ENCODE measurements at places on chromosomes 6 and 20.

GRCh38 chr20:60516442-60516841, 558.2 kb downstream of the CDH26 start:
- DNase-seq, result no peak

DNA sequence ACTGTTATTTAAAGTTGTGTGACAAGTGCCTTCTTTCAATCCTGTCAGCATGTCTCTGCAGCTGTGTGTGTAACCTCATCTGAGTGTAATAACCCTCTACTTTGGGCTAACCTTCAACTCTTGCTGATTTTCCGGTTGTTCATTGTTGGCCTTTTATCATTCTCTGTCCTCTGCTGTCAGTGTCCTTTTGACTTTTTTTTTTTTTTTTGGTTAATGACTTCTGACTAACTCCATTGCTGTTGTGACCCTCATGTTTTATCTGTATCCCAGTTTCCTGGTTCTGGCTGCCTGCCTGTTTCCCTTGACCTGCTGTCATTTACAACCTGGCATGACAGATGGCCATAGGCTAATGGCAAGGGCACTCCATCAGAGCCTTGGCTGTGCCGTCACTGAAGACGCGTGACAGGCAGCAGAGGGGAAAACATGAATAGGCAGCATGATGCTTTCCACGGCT, 145.7 kb upstream of the MAN1A1 start:
- peak; percentile 50 for DNase-seq

GRCh38 chr6:63814459-63814858, 178.9 kb downstream of the PHF3 start:
- no peak for DNase-seq

- DNase-seq, result no peak
Measured at GRCh38 chr20:34680586-34681175, 3.8 kb upstream of the PIGU start.

GRCh38 chr20:4856022-4856755, 134.5 kb downstream of the PRND start:
- DNase-seq, result no peak

GRCh38 chr6:24836109-24836508, 37.4 kb upstream of the ARMH2 start:
- DNase-seq, result peak; percentile 38

DNA sequence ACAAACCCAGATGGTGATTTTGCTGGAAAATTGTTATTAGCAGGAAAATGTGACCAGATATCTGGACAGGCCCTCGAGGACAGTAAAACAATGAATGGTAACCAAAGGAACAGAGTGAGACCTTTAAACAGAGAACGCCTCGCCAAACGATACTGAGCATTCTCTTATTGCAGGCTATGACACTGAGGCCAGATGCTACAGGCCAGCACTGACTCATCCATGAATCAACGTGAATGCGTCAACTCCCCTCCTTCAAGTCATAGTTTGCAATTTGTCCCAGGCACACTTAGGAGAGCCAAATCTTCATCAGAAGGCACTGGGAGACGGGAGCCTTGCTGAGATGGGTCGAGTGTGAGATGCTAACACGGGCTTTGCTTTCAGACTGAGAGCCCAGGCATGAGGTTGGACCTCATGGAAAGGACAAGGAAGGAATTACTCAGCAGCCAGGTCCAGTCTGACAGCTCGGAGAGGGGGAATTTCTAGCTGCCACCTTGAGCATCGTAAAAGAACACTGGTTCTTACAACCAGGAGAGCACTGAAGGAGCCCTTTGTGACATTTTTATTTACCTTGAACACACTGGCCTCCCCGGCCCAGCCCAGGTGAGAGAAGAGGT, 60.7 kb downstream of the BMP7 start:
- no peak for DNase-seq

DNA sequence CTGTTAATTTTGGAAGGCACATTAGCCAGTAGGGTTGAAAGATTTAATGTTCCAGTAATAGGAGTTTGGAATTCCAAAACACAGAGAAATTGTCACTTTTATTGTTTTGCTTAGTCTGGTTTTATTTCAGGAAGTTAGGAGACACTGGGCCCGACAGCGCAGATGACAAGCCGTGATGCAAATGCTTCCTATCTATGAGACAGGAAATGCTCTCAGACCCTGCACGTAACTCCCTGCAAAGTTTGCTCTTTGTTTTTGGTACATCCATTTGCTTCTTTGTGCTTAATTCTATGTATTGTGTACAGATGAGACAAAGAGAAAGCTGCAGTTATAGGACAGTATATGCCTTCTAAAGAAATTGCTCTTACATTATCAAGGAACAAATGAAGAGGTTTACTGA, 201.6 kb upstream of the SGK1 start:
- DNase-seq, result no peak

GRCh38 chr6:71383901-71384489, 95.4 kb downstream of the OGFRL1 start:
- peak; percentile 81 for DNase-seq

GRCh38 chr20:62668441-62669027, 26.2 kb downstream of the SLCO4A1 start:
- DNase-seq, result peak; percentile 95

DNA sequence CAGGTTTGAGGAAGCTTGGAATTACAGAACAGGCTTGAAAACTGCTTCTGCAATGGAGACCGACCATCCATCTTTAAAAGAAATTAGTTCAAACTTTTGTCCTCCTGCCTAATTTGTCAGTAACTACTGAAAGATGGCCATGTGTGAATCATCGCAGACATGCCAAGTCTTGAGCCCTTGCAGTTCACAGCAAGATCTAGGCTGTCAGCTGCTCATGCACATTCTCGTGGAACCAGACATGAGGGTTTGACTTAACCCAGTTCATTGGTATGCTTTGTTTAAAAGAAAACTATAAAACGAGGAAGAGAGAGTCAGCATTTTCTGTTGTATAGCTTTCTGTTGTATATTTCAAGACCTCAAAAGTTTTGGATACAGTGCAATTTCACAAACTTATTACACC, 74.0 kb upstream of the SAMD5 start:
- peak; percentile 12 for DNase-seq

- no peak for DNase-seq
Measured at GRCh38 chr6:39215640-39216158, 13.6 kb downstream of the KCNK5 start.

GRCh38 chr6:34445313-34445860, 19.5 kb upstream of the RPS10 start:
- no peak for DNase-seq

DNA sequence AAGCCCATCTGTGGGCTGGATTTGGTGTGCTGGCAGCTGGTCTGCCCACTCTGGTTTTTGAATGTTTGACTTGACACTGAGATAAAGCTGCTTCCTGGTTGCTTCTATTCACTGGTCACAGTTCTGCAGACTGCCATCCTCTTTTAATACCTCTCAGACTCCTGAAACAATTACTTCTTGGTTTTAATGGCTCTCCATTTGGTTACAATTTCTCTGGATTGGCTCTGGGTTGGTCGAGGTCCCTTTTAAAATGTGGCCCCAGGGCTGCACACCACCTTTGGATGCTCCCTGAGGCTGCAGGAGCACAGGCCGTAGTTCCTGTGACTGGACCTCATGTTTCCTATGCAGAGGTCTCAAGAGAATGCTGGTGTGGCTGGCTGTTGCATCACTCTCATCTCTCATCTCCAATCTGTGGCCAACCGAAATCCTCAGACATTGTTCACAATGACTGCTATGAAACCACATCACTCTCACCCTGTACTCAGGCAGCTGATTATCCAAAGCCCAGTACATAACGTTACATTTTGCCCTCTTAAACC, 98.5 kb downstream of the INSM1 start:
- DNase-seq, result no peak

DNA sequence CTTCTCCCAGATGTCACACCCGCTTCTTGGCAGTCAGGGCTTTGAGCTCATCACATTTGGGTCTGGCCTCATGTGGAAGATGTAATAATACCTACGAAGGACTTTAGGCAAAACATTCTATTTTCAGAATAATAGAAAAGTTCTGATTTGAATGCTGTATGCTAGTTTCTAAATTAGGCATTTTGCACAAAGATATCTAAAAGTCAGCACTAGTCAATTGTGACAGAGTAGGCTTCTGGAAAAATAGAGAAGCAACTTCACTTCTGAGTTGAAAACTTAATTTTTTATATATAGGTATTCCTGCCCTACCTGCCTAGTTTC, 38.3 kb upstream of the CD2AP start:
- no peak for DNase-seq

DNA sequence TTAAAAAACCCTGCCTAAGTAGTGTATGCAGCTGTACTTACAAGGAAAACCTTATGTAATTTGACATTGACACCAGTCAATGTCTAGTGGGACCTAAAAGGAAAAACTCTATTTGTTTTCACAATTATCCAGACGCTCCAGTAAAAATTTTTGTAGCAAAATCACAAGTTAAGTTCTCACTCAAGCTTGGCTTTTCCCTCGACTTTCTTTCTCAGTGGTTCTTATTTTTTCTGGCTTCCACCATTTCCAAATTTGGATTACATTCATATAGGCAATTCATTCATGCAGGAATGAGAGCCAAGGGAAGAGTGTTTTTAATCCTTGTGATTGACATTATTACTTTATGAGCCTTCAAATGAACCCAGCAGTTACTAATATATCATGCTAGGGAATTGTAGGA, 66.0 kb upstream of the ADGRG6 start:
- peak; percentile 55 for DNase-seq

GRCh38 chr20:4328541-4328940, 313.2 kb upstream of the RNF24 start:
- no peak for DNase-seq

DNA sequence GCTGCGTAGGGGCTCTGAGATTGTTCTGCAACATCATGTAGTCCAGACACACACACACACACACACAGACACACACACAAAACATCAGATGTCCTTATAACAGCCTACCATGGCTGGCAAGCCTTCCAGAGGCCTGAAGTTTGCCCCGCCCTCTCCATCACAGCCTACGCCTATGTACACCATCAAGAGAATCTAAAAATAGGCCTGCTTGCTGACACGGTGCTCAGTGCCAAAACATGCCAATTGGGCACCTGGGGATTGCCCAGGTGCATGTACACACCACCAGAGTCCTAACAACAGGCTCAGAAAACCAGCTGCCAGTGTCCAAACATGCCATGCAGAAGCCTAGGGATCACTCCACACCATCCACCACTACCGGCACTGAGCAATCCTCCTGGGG, 391.7 kb upstream of the SPTLC3 start:
- DNase-seq, result no peak

DNA sequence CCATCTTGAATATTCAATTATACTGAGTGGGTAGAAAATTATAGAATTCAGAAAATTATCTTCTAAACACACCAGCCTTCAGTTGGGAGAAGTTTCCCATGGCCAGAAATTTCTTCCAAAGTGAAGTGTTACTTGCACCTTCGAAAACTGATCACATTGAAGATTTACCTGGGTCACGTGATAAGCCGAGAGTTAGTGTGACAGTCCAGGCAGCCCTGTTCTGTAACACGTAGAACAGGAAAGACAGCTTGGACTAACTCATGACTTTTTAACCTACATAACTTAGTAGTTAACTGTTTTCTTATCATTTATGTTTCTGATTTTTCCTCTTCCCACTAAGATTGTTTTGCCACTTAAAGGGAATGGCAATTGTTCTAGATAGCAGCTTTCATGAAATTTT, 118.3 kb upstream of the MTHFD1L start:
- no peak for DNase-seq

GRCh38 chr6:17710331-17710730, 3.6 kb upstream of the NUP153 start:
- DNase-seq, result no peak

- no peak for DNase-seq
Measured at GRCh38 chr6:53578371-53578770, 33.5 kb upstream of the GCLC start.

- DNase-seq, result no peak
Measured at GRCh38 chr6:169472786-169473416, 219.3 kb upstream of the THBS2 start.

DNA sequence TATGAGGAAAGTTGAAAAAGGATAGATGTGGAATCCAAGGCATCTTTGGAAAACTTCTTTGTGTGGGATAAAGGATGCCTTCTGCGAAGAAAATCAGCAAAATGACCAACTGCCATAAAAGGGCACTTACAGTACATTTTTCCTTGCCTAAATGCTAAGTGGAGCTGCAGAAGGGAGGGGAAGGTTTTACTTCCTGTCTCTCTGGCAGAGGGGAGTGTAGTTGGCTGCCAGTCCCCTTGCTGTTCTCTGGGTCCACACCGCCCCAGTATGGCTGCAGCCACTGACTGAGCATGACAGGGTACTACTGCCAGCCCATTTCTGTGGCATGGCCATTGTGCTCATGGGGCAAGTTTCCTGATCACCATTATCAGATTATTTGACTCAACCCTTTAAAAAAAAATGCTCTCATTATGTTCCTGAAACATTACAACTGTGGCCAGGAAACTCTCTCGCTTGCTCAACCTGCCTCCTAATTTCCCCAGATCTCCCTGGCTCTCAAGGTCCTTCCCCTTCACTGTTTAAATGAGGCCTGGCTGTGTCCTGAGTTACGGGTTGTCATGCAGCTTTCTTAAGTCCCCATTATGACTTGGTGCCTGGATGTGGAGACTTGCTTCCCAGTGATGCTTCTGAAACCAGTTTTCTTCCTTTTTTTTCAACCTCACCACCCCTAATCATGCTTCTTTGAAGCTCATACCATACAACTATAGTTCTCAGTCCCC, 34.5 kb upstream of the FAM184A start:
- DNase-seq, result no peak

GRCh38 chr6:102895683-102896082, 1502.2 kb downstream of the GRIK2 start:
- no peak for DNase-seq

DNA sequence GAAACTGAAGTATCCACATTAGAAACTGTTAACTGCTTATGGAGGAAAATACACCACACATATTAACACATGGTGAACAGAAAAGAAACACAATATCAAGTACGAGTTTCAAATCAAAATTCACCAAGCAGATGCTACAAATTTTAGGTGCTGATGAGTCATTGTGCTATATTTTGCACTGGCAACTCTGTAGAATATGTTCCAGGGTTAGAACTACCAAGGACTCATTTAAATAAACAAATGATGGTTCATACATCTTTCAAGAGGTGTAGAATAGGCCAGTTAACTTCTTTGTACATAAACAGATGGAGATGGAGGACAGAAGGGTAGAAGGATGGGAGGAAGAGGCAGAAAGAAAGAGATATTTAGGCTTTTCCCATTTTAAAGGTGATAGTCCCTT, 184.9 kb downstream of the ARHGAP18 start:
- no peak for DNase-seq

- no peak for DNase-seq
Measured at GRCh38 chr6:113636357-113636824, 220.8 kb upstream of the MARCKS start.

- no peak for DNase-seq
Measured at GRCh38 chr20:32906200-32906599, 47.5 kb downstream of the EFCAB8 start.

DNA sequence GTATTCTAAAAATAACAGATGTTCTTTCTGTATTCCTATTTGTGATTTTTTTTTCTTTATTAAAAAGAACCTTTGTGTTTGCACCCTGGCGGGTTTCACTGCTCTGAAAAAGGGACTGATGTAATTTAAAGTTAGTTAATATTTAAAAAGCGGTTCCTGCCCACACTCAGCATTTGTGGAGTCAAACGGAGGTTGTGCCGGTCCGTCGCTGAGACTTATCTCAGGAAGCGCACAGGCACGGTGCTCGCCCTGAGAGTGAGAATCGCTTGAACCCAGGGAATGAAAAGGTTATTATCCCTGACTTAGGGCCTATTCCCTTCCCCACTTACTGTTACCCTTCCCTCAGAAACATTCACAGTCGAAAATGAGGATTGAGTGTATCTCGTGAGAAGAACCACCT, 366.7 kb downstream of the THBS2 start:
- DNase-seq, result no peak

GRCh38 chr6:111724039-111724438, 118.4 kb upstream of the TRAF3IP2 start:
- DNase-seq, result no peak

GRCh38 chr6:90874931-90875330, 288.1 kb upstream of the MAP3K7 start:
- no peak for DNase-seq

Measured in eye (tissue), 1 donor.